ENCODE measurements at places on chromosomes 1 and 21.

DNA sequence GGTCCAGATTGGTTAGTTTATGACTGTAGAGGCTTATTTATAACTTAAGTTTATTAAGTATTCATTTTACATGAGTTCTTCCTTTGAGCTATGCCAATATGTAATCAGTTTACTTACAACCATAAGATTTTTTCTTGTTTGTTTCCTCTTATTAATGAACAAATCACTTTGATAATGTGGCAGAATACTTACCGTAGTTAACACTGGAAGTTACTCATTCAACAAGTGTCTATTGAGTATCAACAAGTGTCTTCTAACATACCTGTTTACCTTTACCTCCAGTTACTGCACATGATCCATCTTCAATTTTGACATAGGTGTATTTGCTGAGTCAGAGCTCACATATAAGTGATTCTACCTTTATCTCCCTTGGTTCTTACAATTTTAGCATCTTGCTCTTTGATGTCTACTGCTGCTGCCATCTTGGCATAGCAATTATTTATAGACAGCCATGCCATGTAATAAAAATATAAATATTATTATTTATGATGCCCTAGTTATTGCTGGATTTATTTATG is 205.7 kb downstream of the NCAM2 start:
- DNase-seq = no peak

GRCh38 chr1:235199441-235199840 is 38.4 kb upstream of the RBM34 start:
- no peak for DNase-seq

- DNase-seq = peak; percentile 5
These were observed 729 bp upstream of the CDCA8 start for GRCh38 chr1:37691497-37692077.

DNA sequence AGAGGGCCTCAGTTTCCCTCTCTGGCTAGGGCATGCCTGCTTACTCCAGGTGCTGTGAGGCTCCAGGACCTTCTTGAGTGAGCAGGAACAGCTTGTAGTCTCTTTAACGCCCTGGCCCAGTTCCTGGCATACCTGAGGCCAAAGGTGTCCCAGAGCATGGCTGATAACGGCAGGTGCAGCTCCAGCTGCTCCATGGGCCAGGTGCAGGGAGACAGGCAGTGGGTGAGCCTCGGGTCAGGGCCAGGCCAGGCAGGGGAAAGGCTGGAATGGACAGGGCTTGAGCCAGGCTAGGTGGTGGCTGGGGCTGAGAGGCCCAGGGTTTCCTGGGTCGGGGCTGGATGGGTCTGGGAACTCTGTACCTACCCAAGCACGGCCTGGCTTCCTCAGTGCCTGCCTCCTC is 18.3 kb downstream of the EDN2 start:
- no peak for DNase-seq

DNA sequence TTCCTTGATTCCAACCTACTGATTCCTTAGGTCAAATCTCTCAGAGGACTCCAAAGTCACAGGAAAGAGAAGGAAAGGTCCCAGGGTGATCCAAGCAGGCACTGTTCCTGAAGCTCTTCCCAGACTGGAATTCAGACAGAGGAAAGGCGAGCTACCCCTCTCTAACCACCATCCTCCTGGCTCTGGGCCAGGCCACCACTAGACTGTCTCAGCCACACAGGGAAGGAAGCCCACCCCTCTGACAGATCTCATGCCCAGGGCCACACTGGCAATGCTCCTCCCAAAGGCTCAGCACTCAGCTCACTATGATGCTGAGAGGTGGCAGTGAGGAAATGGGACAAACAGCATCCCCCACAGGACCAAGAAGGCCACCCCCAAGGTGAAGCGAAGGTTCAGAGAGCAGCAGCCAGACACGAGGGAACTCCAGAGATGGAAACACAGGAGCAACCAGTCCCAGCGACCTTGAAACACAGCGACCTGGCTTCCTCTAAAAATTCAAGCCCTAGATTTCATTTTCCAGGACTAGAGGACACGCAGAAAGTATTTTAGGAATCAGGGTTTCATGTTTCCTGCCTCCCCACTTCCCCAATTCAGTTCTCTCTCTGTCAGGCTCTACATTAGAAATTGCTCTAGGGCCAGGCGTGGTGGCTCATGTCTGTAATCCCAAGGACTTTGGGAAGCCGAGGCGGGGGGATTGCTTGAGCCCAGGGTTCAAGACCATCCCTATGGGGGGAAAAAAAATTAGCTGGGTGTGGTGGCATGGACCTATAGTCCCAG is 18.8 kb downstream of the PIK3C2B start:
- no peak for DNase-seq

DNA sequence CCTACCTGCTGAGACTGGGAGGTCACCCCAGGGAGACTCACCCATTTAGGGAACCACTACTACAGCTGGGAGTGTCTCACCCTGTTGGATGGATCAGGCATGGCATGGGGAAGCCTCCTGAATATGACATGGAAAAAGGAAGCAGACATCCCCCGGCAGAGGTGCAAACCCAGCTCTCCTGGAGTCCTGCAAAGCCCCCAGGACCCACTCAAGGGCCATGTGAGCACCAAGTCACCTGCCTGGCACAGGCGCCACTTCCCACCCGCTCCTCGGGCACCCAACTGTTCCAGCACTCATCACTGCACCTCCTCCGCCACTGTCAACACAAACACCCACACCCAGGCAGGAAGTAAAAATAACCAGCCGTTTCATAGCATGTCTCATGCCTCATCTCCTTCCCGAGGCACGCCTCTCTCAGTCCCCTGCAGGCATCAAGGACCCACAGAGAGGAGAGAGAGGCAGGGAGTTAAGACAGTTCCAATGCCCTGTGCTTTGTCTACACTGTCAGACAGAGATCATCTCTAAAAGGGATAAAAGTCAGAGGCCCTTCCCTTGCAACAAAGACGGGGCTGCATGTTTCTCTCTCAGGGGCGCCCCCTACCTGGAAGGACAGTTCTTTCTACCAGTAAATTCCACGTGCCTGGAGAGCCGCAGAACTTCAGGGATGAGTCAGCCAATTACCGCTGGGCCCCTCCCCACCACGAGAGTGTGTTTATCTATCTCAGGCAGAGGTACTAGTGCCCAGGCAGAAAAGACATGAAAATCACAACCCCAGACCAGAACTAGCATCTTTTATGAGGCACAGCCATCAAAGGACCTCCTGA is 150.1 kb upstream of the SOD1 start:
- no peak for DNase-seq

GRCh38 chr1:214019499-214019898 is 31.7 kb downstream of the PROX1 start:
- DNase-seq = no peak

DNA sequence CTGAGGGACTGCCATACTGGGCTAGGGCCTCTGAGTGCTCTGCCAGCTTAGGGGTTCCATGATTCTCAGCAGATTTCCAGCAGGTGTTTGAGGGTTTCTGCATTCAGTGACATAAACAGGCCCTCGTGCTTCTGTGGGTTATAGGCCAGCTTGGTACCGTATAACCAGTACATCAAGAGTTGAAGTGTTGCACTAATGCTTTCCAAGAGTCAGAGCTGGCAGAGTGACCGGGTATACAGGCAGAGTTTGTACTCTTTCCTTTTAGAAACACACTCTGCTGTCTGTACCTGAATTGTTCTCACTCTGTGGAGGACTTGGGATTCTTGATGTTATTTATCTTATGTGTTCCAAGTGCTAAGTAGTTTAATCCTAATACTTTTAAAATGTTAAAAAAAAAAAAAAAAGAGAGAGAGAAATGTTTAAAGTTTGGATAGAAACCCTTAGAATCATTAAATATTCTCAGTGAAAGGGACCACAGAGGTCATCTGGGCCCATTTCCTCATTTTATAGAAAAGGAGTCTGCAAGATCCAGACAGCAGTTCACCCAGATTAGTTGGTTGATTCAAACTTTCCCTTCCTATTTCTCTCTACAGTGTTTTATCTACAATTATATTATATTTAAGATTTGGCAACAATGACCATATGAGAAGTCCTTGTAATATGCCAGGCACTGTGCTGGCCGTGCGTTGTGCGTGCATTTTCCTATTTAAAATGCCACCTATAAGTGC is 325.8 kb downstream of the KIF26B start:
- no peak for DNase-seq

DNA sequence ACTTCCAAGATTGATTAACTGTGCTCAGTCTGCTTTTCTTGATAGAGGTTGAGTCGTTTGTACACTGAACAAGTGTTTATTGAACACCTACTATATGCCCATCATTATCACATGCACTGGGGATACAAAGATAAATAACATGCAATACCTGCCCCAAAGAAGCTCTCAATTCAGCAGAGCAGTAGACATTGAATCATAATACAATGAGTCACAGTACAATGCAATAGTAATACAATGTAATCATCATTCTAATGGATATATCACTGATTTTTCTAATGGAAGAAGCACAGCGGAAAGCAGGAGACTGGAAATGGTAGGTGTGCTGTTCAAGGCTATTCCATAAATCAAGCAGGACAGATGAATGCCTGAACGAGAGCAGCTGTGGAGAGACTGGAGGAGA is 3.7 kb upstream of the SEC16B start:
- DNase-seq = no peak

DNA sequence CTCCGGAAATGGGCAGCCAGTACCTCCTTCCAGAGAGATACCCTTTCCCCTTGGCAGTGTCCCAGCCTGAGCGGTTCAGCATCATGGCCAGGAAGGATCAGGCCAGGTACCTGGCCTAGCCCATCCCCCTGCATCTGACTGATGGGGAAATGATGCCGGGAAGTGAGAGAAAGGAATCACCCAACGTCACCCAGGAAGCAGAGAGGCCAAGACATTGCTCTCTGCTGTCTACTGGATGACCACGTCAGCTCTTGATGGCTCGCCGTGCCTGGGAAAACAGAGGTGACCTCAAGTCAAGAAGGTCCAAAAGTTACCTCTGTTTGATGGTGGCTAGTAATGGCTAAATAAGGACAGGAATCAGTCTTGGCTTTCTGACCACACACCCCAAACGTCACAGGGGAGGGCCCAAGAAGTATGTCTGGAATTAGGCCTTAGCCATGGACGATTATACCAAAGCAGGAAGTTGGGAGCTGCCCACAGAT is 79.0 kb downstream of the MRPL37 start:
- DNase-seq = no peak

DNA sequence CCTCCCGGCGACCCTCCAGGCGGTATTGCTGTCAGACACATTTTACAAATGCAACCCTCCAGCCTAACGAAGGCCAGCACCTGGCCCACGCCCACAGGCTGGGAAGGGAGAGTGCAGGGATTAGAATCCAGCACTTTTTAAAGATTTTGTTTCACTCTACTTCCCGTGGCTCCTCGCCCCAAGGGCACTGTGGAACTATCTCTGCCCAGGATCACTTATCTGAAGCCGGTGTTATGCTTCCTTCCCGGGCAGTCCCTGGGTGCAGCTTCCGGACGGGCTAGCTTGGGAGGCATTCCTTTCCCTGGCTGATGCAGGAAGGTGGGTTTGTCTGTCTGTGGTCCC is 35.8 kb downstream of the CCN1 start:
- DNase-seq = no peak

DNA sequence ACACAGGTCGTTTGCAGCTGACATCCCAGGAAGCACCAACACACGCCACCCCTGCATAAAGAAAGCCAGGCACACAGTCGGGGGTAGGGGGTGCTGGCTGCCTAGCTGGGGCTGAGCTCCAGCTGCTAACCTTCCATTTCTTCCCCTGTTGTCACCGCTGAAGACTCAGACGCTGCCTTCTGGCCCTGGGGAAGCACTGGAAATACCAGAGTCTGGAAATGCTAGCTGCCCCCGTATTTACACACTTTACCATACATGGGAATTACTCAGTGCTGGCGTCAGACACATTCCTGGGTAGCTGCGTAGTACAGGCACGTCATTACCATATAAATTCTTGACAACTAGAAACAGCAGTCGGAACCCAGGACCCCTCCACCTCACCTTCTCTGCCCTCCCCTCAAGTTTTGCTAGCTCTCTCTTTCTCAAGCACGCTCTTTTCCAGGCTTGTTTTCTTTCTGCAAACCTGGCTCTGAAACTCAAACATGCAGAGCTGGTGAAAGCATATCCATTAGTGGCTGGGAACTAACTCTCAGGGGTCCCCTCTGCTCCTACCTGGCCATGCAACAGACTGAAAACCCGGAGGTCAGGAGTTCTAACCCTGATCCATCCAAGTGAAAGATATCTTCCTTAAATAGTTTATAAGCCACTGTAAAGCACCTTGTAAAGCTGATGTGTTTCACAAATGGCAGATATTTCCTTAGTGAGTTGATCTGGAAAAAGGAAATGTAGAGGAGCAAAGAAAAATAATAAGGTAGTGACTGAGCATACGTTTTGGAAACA is 3.3 kb downstream of the CSRP1 start:
- no peak for DNase-seq

DNA sequence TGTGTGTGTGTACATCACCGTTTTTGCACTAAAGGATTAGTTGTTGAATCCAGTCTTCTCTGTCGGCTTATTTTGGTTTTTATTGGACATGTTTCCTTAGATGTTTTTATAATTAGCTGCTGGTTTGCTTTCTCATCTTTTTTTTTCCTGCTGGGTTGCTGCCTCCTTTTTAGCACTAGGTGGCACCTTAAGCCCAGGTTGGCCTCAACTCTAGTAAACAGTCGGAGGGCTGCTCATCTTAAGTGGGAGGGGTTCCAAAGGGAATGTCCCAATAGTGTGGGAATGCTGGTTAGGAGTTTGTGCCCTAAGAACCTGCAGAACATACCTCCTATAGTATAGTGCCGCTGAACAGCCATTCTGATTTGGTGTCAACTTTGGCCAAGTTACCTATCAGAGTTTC is 570.1 kb upstream of the CXADR start:
- DNase-seq = no peak

DNA sequence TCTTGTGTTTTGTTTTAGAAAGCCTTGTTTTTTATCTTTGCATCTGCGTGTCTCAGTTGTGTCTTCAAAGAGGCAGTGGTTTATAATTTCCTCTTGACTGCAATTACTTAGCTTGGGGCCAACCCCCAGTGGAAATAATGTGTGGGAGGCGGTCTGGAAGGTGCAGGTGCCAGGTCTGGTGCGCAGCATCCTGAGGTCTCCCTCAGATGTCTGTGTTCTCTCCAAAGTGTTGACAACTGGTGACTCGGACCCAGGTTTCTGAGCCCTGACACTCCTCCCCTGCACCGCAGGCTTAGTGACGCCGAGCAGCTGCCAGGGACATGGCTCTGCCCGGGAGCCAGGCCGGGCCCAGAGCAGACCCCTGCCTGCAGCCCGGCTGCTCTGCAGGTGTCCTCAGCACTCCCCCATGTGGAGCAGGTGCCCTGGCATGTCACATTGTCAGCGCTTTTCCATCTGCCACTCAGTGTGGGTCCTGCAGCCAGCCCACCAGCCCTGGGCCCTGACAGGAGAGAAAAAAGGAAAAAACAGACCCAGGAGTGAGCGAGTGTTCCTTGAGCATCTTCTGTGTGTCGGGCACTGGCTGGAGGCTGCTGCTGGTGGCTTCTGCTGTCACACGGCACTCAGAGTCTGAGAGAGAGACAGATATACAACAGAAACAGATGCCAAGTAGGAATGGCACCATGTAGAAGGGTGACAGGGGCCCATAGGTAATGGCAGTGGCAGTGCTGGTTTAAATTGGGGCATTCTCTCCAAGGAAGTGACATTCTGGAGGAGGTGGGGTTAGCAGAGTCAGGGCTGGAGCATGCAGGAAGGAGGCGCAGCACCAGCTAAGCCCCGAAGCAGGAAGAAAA is 24.8 kb upstream of the SELENON start:
- no peak for DNase-seq
